ENCODE measurements at places on chromosomes 7 and 10.

GRCh38 chr10:3469639-3470020, 297.0 kb upstream of the PITRM1 start:
- no peak for DNase-seq

DNA sequence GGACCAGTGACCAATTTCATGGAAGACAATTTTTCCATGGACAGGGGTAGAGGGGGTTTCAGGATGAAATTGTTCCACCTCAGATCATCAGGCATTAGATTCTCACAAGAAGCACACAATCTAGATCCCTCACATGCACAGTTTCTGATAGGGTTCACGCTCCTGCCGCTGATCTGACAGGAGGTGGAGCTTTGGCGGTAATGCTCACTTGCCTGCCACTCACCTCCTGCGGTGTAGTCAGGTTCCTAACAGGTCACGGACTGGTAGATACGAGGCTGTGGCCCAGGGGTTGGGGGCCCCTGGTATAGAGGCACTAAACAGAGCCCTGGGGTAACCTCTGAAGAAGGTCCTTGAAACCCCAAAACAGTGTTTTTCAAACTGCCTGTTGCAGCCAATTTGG, 6.5 kb downstream of the BRAF start:
- no peak for DNase-seq

DNA sequence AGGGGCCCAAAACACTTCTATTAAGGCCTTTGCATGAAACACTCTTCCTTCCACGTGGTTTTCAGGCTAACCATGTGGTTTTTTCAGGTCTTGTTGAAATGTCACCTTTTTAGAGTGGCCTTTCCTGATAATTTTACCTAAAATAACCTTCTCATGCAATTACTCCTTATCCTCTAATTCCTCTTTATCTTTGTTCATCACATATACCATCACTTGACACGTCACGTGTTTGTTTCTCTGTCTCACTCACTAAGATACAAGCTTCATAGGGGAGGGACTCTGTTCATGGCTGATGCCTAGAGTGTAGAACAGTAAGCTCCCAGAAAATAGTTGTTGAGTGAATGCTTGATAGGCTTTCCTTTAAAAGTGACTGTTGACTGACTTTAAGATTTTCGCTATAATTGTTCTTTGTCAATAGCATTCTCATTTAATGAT, 63.7 kb downstream of the ST7 start:
- DNase-seq: no peak

DNA sequence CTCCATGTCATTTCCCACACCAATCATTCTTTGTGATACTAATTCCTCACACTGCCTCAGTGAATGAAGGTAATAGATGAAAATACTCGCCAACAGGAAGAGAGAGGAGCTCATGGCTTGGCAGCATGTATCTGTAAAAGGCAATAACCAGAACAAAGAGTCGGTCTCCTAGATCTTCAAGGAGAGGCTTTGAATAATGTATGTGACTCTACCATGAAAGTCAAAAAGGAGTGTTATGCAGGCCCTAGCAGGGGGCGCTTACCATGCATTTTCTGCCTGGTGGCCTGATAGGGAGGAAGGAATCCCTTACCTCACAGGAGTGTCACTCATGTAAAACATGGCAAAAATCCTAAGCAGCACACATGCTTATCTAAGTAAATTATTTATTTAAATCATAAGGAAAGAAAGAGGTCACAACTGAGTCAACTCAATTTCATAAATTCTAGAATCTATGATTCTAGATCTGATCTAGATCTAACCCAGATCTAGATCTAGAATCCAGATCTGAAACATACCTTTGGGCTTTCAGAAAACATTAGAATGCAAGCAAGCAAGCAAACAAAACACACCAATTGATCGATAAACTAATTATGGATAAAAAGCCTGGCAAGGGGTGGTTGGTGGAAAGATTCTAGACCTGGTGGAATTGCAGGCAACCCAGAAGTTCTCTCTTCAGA, 226.3 kb upstream of the KLF6 start:
- DNase-seq: no peak

DNA sequence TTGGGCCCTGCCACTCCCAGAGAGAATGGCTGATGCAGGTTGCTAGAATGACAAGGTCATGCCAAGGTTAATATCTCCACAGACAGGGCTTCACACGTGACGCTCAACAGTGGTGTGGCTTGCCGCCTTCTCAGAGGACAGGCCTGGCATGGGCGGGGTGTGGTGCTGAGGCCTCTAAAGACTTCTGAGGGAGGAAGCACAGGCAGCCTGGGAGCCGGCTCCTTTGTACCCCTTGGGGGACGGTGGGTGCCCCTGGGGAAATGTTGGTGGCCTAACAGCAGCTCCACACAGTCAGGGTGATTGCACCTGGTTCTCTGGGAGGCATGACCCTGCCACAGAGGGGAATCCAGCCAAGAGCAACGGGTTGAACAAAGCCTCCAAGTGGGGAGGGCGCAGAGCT, 115.1 kb downstream of the PKD1L1 start:
- no peak for DNase-seq

DNA sequence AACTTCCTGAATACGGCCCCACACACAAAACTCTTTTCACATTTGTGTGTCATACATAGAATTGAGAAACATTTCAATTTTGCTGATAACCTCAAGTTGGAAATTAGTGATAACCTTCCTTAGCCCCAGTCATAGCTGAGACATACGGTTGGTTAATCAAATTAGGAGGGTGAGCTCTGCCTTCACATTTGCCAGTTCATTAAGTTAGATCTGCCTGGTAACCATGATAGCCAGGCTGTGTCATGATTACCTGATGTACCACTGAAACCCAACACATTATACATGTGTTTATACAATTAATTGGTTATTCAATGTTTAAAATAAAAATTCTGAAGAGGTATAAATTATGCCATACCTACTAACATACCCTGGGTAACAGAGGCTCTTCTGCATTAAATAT, 60.8 kb upstream of the RAB11FIP2 start:
- DNase-seq: no peak

- peak; percentile 62 for DNase-seq
These were observed 41.1 kb downstream of the PDIA4 start for GRCh38 chr7:148987010-148987750.

GRCh38 chr7:39091774-39092173, 114.1 kb downstream of the POU6F2 start:
- no peak for DNase-seq

- no peak for DNase-seq
These were observed 26.7 kb downstream of the TBC1D12 start for GRCh38 chr10:94428766-94429707.

DNA sequence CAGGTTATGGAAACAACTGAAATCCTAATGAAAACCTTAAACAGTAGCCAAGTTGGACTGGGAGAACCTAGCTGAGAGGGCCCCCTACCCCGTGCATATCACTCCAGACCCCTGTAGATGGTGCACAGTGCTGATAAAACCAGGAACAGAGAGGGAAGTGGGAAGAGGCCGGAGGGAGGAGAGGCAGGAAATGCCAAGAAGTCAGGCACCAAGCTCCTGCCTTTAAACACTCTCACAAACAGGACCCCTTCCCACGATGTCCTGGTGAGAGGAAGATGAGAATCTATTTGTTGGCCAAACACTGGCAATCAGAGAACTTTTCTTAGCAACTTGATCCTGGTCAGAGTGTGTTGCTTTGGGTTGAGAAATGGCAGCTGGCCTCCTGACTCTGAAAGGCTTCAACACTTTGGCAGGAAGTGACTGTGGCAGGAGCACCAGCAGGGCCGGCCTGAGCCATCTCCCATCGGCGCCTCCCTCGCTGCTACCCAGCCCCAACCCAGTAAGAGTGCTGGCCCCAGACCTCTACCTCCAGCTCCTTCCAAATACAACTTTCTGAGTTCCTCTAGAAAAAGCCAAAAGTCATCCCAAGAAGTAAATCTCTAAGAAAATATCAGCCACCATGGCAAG, 39.5 kb downstream of the GSDME start:
- no peak for DNase-seq

DNA sequence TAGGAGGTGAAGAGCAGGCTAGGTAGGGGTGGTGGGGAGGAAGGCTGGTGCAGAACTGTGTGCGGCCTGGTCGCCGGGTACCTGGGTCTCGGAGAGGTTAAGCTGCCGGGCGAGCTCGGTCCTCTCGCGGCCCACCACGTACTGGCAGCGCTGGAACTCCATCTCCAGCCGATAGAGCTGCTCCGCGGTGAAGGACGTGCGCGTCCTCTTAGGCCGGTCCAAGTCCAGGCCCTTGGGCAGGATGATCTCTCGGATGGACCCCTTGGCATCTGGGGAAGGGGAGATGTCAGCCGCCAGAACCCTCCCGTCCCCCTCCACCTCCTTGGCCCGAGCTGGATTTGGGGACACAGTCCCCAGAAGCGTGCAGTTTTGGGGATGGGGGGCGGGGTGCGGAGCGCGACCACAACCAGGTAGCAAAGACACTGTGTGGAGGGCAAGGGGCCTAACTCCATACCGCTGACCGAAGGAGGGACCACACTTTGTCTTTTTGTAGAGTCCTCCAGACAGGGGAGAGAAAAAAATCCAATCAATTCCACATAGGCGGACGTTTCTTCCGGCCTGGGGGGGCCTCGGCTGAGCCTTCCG, 1.6 kb downstream of the VAX1 start:
- no peak for DNase-seq

- no peak for DNase-seq
These were observed 342.1 kb downstream of the GRID1 start for GRCh38 chr10:86024281-86025041.

DNA sequence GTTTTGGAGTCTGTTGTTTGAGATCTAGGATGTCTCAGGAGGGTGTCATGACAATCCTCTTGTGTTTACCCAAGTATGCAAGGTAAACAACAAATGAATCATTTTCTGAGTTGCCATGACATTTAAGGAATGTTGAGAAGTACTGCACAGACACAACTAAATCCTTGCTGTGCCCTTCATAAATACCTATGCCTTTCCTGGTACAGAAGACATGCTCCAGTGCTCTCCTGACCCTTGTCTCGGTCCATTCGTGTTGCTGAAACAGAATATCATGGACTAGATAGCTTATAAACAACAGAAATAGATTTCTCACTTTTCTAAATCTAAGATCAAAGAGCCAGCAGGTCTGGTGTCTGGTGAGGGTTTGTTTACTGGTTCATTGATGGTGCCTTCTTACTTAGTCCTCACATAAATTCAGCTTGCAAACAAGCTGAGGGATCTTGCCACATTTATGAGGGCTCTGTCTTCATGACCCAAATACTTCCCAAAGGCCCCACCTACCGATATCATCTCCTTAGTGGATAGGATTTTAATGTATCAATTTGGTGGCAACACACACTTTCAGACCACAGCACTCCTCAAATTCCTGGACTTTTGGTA, 341.8 kb upstream of the SEMA3A start:
- no peak for DNase-seq

DNA sequence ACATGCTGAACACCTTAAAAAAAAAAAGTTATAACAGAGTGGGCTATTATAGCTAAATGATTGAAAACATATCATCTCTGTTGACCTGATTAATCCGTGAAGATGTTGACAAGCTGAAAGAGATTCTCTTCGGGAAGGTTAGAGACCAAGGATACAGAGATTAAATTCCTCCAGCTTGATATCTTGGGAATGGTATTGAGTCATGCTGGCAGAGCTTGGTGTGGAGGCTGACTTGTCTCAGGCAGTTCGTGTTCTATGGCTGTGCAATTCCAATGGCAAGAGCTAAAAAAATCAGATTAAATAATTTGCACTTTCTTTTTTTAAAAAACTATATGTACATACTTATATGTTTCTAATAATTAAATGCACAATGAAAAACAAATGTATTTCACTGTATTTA, 24.9 kb upstream of the CACNA2D1 start:
- DNase-seq: no peak

DNA sequence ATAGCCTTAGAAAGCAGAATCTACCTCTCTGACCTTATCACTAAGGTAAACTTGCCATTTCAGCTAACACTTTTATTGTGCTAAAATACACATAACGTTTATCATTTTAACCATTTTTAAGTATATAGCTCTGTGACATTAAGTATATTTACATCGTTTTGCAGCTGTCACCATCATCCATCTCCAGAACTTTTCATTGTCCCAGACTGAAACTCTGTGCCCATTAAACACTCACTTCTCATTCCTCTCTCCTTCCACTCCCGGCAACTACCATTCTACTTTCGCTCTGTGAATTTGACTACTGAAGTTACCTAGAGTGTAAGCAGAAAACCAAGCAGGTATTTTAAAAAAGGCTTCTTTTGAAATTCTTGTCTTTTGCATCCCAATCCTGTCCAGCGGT, 1.3 kb downstream of the DDX50 start:
- no peak for DNase-seq

DNA sequence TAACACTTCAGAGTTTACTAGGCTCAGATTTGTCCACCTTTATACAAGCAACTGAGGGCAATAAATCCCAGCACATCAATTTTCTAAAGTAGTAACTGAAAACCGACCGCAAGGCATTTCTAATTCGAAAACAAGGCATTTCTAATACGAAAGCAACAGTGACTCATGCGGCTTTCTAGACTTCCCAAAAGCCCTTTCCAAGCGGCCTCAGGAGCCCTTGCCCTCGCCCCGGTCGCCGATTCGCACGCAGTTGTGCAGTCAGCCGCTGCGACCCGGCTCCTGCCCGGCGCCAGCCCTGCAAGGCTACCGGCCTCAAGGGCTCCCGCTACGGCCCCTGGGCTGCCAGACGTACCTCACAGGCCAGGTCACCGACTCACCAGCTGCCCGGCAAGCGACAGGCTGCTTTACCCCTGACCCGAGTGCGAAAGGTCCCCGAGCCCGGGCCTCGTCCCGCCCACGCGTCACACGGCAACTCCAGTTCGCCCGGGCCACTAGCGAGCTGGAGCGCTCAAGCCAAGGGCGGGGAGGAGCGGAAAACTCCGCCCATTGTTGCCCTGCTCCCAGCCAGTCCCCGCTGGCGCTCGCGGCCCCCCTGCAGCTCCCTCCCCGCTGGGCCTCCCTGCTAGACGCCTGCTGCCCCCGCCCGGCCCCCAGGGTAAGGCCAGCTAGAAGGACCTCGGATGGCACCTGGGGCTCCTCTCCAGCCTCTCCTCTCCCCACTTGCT, 7.3 kb downstream of the NCOA4 start:
- peak; percentile 54 for DNase-seq

DNA sequence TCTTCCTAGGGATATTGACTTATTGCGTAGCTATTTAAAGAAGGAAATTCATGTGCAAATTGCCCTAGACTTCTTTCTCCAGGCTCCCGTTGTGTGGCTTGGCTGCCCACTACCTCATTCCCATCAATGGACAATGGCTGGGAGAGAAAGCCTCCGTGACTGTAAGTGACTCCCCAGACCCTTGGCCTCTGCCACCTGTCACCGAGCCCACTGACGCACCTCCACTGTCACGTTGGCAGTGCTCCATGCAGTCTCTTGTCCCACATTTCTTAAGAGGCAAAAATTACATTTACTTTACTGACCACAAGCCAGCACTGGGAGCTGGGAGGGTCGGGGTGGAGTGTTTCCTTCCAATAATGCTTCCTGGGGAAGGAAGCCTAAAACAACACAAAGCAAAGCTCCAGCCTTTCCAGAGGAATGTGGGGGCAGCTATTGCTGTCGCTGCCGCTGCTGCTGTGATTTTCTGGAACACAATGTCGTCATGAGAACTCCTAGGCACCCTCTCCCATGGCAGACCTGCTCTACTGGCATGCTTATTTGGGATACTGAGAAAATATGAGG, 89.7 kb upstream of the STEAP1B start:
- no peak for DNase-seq

- no peak for DNase-seq
These were observed 1107.2 kb downstream of the NRG3 start for GRCh38 chr10:82982110-82982608.

GRCh38 chr10:107653832-107654287, 489.4 kb upstream of the SORCS1 start:
- DNase-seq: no peak

GRCh38 chr10:47340608-47341170, 7.5 kb upstream of the RBP3 start:
- DNase-seq: peak; percentile 63
